ENCODE measurements at places on chromosomes 5 and 9.

DNA sequence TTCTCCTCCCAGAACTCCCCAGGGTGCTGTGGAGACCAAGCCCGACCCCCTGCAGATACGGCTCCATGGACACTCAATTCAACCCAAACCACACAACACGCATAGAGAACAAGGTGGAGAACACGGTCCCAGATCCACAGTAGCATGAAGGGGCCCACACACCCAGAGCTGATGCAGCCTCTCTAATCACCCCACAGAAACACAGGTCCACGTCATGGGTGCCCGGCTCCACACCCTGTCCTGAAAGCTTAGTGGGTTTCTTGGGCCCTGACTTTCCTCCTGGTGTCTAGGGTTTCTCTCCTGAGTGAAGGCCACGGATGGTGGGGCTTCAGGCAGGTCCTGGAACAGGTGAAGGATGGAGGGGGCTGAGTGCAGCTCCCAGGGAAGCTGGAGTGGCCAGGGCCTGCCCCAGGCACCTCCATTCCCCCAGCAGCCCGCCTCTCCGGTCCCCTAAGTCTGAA, 1.5 kb upstream of the SLC23A1 start:
- DNase-seq = no peak

- DNase-seq = peak; percentile 47
These were observed 60.5 kb downstream of the SIL1 start for GRCh38 chr5:139137697-139138096.

GRCh38 chr5:107103522-107103921, 567.2 kb downstream of the EFNA5 start:
- DNase-seq = no peak

GRCh38 chr9:94213511-94214124, 45.5 kb upstream of the ZNF169 start:
- peak; percentile 60 for DNase-seq

DNA sequence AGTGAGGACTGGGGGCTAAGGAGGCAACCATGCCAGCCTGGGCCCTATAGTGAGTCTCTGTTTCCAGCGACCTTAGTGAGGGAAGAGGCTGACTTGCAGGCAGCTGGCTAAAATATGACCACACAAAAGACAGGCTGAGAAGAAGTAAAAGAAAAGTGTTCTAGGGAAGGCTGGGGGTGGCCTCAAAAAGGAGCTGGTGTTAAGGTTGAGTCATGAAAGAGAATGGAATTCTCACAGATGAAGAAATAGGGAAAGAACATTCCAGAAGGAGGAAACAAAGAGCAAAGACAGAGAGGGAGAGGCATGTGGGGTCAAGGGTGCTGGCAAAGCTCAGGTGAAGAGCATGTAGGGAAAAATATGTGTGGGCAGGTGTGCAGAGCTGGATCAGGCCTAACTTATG, 302.7 kb upstream of the RFX3 start:
- no peak for DNase-seq
